ENCODE measurements at places on chromosomes 11 and 22. TPM values are rescaled to one million over a fixed set of nuclear protein-coding genes. Genes with fewer than 3 reads are reported as not detected.

Gene SLC17A6
- total RNA-seq, result not detected

DNA sequence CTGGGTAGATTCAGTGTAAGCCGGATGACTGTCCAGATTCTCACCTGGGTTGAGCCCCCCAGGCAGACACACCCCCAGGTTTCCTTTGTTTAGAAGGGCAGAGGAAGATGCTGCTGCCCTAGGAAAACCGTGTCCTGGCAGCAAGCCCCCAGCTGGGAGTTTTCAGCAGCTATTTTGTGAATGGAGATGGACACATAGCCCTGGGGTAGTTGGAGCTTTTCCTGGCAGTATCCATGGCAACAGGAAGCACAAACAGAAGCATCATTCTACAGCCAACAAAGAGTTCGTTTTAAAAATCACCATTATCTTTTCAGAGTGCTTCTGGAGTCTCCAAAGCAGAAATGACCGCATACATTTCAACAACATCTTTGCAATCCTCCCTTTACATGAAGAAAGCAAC lies 245.5 kb downstream of the BRD1 start:
- no peaks in the 10 kb centered on the region for H3K36me3 ChIP-seq
- H3K4me1 ChIP-seq, result no peaks in the 10 kb centered on the region
- no peaks in the 10 kb centered on the region for H3K27me3 ChIP-seq

DNA sequence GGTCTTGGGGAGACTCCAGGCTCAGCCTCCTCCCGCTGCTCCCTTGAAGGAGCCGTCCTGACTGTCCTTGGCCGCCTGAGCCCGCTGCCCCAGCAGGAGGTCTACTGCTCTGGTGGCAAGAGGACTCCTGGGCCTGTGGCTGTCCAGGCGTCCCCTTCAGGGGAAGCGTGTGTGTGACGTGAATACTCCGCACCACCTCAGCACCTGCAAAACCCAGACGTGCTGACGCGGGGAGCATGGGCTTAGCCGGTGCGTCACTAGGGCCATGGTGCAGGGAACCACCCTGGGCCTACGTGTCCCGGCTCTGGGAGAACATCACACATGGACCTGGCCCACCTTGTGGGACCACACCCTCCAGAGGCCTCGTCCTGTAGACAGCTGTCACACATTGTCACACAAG lies 30.2 kb upstream of the BRSK2 start:
- H3K36me3 ChIP-seq, result no peaks in the 10 kb centered on the region
- peaks cover under 1% of the 10 kb centered on the region for H3K27me3 ChIP-seq
- no peak overlapping the region for H3K27ac ChIP-seq
- no peak for DNase-seq

Gene TRPC6
- total RNA-seq, result not detected

GRCh38 chr22:43238526-43239006 lies 51.6 kb upstream of the TTLL12 start:
- no peaks in the 10 kb centered on the region for H3K4me1 ChIP-seq
- no peaks in the 10 kb centered on the region for H3K27me3 ChIP-seq
- no peak for DNase-seq
- no peaks in the 10 kb centered on the region for H3K36me3 ChIP-seq
